ENCODE measurements at places on chromosomes 6 and 20. TPM values are rescaled to one million over a fixed set of nuclear protein-coding genes. Genes with fewer than 3 reads are reported as not detected.

GFRAL gene
- total RNA-seq, result not detected

RAET1E gene
- 1.5 TPM for total RNA-seq

MYLK4 gene
- 0.26 TPM for total RNA-seq

APOBEC2 gene
- not detected for total RNA-seq

TGM2 gene
- total RNA-seq, result 58.6 TPM

SLC16A10 gene
- total RNA-seq, result not detected

AFG1L gene
- total RNA-seq, result 5.4 TPM

CCM2L gene
- total RNA-seq, result not detected

GJA1 gene
- 209 TPM for total RNA-seq
